ENCODE measurements at places on chromosomes 11 and 22.

DNA sequence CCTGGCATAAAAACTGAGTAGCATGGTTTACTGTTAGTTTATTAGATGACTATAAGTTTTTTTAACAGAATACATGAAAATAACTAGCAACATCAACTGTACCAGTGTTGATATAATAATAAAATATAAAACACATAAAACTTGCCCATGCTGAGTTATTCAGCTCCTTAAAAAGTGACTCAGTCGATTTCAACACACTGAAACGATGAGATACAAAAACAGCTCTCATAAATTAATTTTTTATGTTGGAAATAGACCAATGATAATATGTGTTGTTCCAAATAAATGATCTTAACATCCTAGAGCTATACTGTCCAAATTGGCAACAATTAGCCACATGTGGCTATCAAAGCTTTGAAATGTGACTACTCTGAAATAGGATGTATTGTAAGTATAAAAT is 15.9 kb downstream of the PDGFD start:
- DNase-seq = no peak

- no peak for DNase-seq
These were observed 87.5 kb upstream of the SESN3 start for GRCh38 chr11:95318498-95318897.

DNA sequence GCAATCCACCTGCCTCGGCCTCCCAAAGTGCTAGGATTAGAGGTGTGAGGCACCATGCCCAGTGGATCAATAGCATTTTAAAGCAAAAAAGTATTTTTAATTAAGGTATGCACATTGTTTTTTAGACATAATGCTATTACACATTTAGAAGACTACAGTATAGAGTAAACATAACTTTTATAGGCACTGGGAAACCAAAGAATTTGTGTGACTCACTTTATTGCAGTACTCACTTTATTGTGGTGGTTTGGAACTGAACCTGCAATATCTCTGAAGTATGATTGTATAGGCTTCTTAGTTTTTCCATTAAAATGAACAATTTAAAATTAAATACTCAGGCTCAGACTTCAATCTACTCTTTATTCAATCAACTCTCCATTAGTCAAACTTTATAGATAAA is 17.5 kb upstream of the CD3E start:
- no peak for DNase-seq

DNA sequence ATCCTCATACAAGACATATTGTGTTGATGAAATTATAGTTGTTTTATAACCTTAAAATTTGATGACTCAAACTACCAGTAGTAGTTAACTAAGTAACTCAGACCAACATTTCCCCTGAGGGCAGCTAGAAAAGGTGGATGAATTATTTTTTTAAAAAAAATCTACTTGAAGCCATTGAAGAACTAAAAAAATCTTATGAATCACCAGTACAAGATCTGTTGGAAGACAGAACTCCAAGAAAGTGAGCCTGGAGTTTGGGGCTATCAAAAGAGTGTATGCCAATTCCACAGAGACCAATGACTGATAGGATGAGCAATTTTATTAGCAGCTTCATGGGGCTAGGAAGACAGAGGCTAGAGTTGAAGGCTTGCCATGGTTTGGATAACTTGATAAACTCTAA is 72.4 kb downstream of the CYP2R1 start:
- no peak for DNase-seq

DNA sequence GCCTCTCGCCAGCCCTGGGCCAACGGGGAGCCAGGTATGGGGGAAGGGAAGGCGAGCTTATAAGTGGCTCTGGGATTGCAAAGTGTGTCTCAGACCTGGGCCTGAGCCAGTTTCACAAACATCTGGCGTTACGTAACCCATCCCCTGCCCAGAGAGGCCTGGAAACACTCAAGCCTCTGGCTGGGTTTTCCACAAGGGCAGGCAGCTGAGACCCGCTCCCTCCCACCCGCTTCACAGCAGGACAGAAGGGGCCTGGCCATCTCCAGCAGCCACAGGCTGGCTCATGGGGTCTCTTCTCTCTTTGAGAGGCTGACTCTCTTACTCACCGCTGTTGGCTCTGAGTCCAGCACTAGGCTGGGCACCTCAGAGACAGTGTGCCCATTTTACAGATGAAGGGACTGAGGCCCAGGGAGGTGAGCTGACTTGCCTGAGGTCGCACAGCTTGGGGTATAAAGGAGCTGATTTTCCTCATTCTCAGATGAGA is 44.5 kb downstream of the TRIOBP start:
- DNase-seq = peak; percentile 79

GRCh38 chr11:129275828-129276227 is 83.7 kb upstream of the ARHGAP32 start:
- no peak for DNase-seq
